ENCODE measurements at places on chromosomes 4 and X.

- DNase-seq: no peak
Measured at GRCh38 chr4:176479767-176480166, 160.0 kb downstream of the SPCS3 start.

DNA sequence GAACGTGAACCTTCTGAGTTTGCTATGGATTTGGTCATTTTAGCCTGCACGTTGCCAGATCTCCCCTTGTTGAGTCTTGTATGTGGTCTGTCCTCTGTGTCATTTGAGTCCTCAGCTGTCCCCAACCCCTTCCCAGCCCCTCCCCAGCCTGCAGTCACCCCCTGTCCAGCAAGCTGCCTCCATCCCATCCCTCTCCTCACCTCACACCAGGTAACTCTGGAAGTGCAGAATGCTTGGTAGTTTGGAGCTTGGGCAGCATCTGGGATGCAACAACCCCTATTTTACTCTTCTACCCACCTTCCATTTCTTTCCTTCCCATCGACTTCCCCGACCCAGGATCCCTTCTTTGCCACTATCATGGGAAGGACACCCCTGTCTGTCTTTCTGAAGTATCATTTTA, 18.4 kb downstream of the GABRQ start:
- DNase-seq: no peak

GRCh38 chr4:150173982-150174398, 95.7 kb downstream of the DCLK2 start:
- no peak for DNase-seq

DNA sequence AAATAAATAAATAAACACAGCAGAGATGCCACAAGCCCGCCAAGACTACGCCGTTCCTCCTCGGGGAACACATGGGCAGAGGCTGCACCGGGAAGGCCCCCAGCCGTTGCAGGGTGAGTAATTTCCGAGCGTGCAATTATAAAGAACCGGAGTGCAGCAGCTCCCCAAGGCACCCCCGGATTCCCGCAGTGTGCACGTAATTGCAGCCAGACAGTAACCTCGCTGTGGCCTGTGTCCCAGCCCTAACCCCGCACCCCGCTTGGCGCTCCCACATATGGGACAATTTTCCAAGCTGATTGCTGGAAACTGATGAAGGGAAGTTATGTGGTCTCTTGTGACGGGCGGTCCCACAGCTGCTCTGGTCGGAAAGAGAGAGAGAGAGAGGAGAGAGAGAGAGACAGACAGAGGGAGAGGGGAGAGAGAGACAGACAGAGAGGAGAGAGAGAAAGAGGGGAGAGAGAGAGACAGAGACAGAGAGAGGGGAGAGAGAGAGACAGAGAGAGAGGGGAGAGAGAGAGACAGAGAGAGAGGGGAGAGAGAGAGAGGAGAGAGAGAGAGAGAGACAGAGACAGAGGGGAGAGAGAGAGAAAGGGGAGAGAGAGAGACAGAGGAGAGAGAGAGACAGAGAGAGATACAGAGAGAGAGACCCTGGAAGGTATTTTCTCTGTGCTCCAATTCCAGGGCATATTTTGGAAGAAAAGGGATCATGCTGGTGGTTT, 275.4 kb downstream of the SHOX start:
- no peak for DNase-seq

Measured in activated T-cell treated with anti-CD3 and anti-CD28 coated beads, Interleukin-2, amount 50 U/mL, for 4 hours (primary cell).